ENCODE measurements at places on chromosomes 3 and 15. TPM values are rescaled to one million over a fixed set of nuclear protein-coding genes. Genes with fewer than 3 reads are reported as not detected.
A peak's percentile ranks its signal among the peaks of the same experiment; 100 is the strongest.

DNA sequence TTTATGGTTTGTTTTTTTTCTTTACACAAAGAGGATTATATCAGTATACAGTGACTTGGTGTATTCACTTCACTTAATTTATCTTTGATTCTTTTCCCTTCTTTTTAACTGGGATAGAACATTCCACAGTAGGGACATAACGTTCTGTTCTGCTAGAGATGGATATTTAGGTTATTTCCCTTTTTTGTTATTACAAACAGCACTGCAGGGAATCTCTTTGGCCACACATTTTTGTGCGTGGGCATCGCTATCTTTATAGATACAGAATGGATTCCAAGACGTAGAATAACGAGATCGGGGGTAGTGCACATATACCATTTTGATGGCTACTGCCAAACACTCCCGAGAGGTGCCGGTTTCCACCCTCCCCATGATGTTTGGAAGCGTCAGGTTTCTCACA is 44.8 kb downstream of the PXYLP1 start:
- no peaks in the 10 kb centered on the region for H3K4me1 ChIP-seq
- H3K27me3 ChIP-seq, result no peaks in the 10 kb centered on the region
- no peak overlapping the region for H3K4me3 ChIP-seq
- H3K36me3 ChIP-seq, result no peaks in the 10 kb centered on the region
- no peak for DNase-seq

DNA sequence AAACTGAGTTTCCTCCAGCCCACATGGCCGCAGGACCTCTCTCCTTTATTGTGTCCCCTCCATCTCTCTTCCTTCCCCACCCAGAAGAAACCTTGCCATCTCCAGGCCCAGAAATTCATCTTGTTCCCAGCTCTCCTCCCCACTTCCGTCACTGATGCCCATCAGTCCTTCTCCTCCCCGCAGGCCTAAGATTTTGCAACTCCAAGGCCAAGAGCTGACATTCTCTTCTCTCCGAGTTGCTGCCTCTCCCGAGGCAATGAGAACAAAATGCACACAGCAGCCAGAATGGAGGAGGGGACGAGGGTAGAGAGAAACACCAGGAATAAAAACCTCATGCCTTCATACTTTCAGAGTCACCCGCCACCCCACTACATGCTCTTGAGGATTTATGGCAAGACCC is 526.5 kb upstream of the PROK2 start:
- no peaks in the 10 kb centered on the region for H3K36me3 ChIP-seq
- no peaks in the 10 kb centered on the region for H3K27me3 ChIP-seq
- no peak for DNase-seq
- H3K4me3 ChIP-seq, result no peak overlapping the region
- H3K4me1 ChIP-seq, result peaks cover 22% of the 10 kb centered on the region

Gene NPAP1
- total RNA-seq, result not detected

DNA sequence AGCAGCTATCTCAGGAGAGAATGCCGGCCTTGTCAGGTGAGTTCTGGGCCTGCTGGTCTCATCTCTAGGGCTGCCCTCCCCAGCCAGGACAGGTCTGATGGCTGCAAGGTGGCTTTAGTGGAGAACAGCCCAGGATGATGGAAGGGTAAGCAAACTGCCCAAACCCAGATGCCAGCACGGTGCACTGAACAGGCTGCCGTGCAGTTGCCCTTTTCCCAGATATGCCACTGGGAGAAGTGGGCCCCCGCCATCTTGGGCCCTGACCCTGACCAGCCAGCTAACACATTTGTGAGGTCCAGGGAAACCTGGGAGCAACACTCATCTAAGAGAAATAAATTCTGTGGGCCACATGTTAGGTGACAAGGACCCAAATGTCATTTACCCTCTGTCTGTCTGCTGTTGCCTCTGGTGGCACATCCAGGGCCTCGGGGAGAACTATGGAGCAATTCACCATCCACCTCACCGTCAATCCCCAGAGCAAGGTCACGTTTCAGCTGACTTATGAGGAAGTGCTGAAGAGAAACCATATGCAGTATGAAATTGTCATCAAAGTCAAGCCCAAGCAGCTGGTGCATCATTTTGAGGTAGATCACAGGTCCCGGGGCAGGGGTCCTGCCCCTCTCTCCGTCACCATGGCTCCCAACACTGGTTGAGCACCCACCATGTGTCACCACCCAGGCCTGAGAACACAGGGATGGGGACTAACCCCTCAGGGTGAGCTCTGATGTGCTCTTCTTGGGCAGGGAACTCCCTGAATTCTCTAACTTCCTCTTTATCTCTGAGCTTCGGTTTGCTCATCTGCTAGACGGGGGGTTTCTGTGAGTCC is 1.8 kb downstream of the ITIH1 start:
- no peak overlapping the region for H3K4me3 ChIP-seq
- H3K27me3 ChIP-seq, result no peaks in the 10 kb centered on the region
- H3K36me3 ChIP-seq, result no peaks in the 10 kb centered on the region
- H3K4me1 ChIP-seq, result peaks cover 8% of the 10 kb centered on the region
- DNase-seq, result no peak

DNA sequence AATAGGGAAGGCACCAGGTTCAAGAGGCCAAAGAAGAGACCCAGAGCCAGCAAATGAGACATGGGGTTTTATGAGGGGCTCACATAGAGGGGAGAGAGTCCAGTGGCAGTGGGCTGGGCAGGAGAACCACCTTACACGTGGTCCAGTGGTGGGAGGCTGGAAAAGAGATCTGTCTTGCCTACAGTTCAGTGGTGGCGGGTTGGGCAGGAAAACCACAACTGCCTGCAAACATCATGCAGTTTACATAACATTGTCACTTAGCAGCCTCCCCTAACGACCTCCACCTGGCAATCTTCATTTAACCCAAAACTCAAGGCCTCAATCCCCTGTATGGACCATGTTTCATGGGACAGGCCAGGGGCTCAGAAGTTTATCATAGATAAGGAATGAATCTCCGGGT is 29.1 kb downstream of the CRYGS start:
- H3K27me3 ChIP-seq, result no peaks in the 10 kb centered on the region
- no peak overlapping the region for H3K27ac ChIP-seq
- no peak for DNase-seq
- H3K4me1 ChIP-seq, result peaks cover 23% of the 10 kb centered on the region
- no peaks in the 10 kb centered on the region for H3K36me3 ChIP-seq

Gene RGMA
- total RNA-seq, result not detected

- DNase-seq, result no peak
- H3K27me3 ChIP-seq, result no peaks in the 10 kb centered on the region
- no peak overlapping the region for H3K27ac ChIP-seq
- H3K4me1 ChIP-seq, result peaks cover 19% of the 10 kb centered on the region
Observed at GRCh38 chr3:34056951-34057390, 258.5 kb downstream of the PDCD6IP start.

Gene ADPRH
- total RNA-seq, result 2.9 TPM

Gene KBTBD12
- total RNA-seq, result not detected

Gene BMF
- total RNA-seq, result 5.4 TPM

Gene NCK1
- total RNA-seq, result 42.3 TPM

Gene CLEC3B
- total RNA-seq, result not detected

GRCh38 chr3:31918179-31919150 is 62.6 kb downstream of the OSBPL10 start:
- DNase-seq, result peak; percentile 65
- peak overlapping the region; percentile 38 for H3K4me3 ChIP-seq
- peak overlapping the region; percentile 99 for H3K27ac ChIP-seq

Gene TGFBR2
- not detected for total RNA-seq

GRCh38 chr3:120062474-120062873 is 31.8 kb downstream of the GSK3B start:
- H3K4me1 ChIP-seq, result peaks cover 26% of the 10 kb centered on the region
- H3K27me3 ChIP-seq, result no peaks in the 10 kb centered on the region
- no peak overlapping the region for H3K27ac ChIP-seq
- no peak overlapping the region for H3K4me3 ChIP-seq
- peaks cover 23% of the 10 kb centered on the region for H3K36me3 ChIP-seq

GRCh38 chr15:25710184-25710583 is 152.9 kb downstream of the ATP10A start:
- H3K27me3 ChIP-seq, result no peaks in the 10 kb centered on the region
- H3K27ac ChIP-seq, result no peak overlapping the region

Gene AGBL1
- total RNA-seq, result not detected

- no peak overlapping the region for H3K27ac ChIP-seq
- H3K4me3 ChIP-seq, result no peak overlapping the region
- no peaks in the 10 kb centered on the region for H3K36me3 ChIP-seq
- DNase-seq, result peak; percentile 88
Observed at GRCh38 chr15:47196048-47196447, 521.3 kb upstream of the SEMA6D start.

GRCh38 chr3:52121813-52122212 is 32.4 kb downstream of the POC1A start:
- H3K4me1 ChIP-seq, result peaks cover 30% of the 10 kb centered on the region
- no peak for DNase-seq
- H3K27me3 ChIP-seq, result no peaks in the 10 kb centered on the region
- H3K4me3 ChIP-seq, result no peak overlapping the region

- H3K27ac ChIP-seq, result no peak overlapping the region
- no peaks in the 10 kb centered on the region for H3K4me1 ChIP-seq
- DNase-seq, result no peak
- H3K4me3 ChIP-seq, result no peak overlapping the region
- no peaks in the 10 kb centered on the region for H3K27me3 ChIP-seq
Observed at GRCh38 chr3:130711565-130712324, 34.9 kb downstream of the PIK3R4 start.
